ENCODE measurements at places on chromosomes 4 and X.

- DNase-seq: no peak
These were observed 106.8 kb downstream of the FAT4 start for GRCh38 chr4:125421547-125421946.

DNA sequence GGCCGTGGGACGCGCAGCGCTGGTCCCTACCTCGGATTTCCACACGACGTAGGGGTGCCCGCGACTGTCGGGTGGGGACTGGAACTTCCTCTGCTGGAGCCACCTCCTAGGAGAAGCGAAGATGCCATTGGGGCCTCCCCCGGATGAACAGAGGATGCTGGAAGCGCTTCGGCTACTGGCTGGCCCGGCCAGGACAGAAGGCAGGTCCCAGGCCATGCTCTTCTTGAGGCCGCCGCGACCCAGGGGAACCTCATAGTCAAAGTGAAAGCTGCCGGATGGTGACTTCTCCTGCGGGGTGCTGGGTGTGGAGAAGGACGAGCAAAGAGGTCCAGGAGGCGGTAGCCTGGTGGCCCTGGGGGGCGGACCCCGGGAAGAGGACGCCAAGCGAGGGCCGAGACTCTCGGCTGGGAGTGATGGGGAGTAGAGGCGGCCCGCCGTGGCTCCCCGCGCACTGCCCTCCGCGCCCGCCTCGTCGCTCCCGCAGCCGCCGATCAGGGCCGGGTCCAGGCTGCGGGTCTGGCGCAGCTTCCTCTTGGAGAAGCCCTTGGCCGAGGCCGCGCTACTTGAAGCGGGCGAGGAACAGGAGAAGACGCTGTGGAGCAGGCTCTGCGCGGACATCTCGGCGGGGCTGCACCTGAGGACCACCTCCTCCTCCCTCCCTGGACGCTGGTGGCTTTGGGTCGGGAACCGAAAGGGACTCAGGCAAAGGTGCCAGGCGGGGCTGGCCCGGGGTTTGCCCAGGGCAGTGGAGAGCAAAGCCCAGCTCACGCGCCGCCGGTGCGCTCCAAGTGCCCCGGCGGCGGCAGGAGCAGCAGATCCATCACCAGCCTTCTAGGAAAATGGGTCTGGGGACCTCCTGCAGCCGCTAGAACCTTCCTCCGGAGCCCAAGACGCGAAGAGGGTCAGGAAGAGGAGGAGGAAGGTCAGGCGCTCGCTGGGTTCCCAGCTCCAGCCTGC, 1.2 kb downstream of the ARHGAP6 start:
- DNase-seq: no peak

DNA sequence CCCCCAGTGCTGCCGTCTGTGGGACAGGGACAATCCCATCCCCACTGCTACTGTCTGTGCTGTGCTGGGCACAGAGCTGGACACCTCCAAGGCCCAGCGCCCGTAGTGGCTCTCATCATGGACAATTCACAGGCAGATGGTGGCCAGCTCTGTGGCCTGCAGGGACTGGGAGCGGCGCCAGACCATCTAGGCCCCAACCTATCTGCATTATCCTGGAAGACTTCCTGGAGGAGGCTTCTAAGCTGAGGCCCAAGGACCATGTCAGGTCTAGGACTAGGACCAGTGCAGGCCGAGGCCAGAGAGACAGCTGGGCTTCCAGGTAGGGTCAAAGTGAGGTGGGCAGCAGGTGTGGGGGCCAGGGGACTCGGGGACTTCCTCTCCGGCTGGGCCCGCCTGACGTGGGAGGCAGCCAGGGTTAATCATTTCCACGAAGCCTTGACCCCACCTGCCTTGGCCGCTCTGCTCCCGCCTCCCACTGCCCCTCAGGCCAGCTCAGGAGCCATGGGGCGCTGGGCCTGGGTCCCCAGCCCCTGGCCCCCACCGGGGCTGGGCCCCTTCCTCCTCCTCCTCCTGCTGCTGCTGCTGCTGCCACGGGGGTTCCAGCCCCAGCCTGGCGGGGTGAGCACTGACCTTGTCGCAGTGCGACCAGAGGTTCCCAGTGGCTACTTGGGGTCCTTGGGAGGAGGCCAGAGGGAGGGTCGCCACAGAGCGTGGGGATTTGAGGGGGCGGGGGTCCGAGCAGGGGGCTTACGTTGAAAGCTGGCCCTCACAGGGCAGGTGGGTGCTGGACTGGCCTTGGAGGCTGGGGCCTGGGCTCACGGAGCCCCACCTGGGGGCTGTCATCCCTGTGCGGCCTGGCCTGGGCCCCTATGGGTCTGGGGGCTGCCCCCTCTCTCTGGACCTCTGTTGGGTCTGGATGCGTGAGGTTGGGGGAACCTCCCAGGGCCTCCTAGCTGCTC, at the start of gene HGFAC:
Gene HGFAC (plus strand): TSS at position 468 of the 959 bp plus-strand sequence. CDS start 34 bp downstream, at position 502.
- DNase-seq: no peak

GRCh38 chr4:171266671-171267070, 546.5 kb upstream of the GALNTL6 start:
- DNase-seq: no peak

GRCh38 chr4:119498527-119498926, 130.1 kb downstream of the PDE5A start:
- peak; percentile 5 for DNase-seq

DNA sequence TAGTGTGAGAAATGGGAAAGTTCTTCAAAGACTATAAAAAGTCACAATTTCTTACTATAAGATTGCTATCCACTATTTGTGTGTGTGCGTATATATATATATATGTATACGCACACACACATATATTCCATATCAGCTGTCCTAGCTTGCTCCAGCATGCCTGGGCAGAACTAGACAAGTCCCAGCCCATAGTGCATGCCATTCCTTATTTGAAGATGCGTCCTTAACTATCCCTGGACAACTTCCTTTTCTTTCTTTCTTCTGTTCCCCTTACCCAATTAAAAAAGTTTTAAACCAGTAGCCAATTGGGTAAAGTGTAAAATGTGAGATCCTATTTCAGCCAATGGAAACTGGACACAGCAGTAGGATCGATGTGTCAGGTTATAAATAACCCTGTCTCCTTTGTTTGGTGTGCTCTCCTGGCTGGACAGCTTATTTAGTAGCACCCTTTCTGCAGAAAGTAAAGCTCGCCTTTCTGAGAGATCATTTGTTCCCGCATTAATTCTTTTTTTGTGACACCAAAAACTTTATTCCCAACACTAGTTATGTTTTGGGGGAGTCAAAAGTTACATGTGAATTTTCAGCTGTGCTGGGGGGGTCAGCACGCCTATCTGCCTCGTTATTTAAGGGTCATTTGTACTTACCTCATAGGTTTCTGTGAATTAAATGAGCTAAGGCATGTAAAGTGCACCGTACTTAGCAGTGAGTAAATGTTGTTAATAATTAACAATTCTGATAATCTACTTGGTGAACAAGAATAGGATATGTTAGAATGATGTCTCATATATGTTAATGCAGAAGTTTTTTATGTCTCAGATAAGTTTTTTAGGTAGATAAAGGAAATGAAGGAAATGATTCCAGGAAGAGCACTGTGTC, 40.9 kb downstream of the KDM6A start:
- DNase-seq: peak; percentile 57

GRCh38 chrX:153565996-153566580, 32.9 kb downstream of the CCNQ start:
- DNase-seq: no peak

DNA sequence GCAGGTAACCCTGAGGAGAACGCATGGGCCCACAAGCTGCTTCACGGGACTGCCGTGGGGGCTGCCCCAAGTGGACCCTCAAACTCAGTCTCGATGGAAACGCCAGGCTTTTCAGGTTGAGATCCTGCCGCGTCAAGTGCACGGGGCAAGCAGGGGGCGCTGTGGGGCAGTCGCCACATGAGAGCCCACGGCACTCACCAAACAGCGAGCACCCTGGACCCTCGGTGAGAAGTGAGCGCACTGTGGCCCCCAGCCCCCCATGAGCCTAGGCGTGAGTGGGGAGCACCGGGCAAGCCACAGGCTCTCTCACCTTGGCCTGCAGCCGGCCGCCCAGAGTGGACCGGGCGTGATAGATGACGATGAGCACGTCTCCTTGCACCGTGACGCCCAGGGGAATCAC, 50.9 kb upstream of the CPLX1 start:
- no peak for DNase-seq

- DNase-seq: no peak
These were observed 91.8 kb upstream of the ATXN3L start for GRCh38 chrX:13411496-13412207.

GRCh38 chr4:168421671-168422070, 58.6 kb downstream of the DDX60L start:
- DNase-seq: peak; percentile 76

DNA sequence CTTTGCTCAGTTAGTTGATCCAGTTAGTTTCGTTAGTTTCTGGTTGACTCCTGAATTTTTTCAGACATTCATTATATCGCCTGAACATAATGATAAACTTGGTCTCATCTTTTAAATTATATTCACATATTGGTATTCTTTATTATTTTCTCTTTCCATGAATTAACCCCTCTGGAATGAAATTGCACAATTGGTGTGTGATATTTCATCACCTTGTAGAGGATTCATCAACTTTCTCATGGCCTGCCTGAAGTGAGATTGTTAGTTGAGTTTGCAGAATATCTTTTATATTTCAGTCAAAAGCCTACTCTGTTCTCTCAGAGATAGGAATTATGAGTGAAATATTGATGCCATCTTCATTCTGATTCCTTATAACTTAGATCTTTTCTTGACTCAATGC, 1160.6 kb upstream of the AGA start:
- DNase-seq: no peak

- no peak for DNase-seq
These were observed 488.6 kb downstream of the KCTD8 start for GRCh38 chr4:43959976-43960375.

GRCh38 chr4:37383579-37384229, 139.2 kb downstream of the NWD2 start:
- DNase-seq: peak; percentile 45

- no peak for DNase-seq
These were observed 456.4 kb upstream of the TEX13C start for GRCh38 chrX:124863303-124863702.

DNA sequence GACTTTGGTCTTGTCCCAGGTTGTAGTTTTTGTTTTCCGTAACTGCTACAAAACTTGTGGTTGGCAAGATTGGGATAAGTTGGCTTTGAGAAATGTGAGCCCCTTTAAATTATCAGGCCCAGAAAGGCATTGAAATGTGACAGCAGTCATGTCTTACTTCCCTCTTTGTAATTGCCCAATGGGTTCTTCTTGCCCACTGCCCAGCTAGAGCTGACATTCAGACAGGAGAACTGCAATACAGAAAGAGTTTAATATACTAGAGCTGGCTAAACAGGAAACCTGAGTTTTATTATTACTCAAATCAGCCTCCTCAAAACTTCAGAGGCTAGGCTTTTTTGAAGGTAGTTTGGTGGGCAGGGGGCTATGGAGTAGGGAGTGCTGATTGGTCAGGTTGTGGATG, 288.3 kb downstream of the ZNF674 start:
- DNase-seq: no peak

DNA sequence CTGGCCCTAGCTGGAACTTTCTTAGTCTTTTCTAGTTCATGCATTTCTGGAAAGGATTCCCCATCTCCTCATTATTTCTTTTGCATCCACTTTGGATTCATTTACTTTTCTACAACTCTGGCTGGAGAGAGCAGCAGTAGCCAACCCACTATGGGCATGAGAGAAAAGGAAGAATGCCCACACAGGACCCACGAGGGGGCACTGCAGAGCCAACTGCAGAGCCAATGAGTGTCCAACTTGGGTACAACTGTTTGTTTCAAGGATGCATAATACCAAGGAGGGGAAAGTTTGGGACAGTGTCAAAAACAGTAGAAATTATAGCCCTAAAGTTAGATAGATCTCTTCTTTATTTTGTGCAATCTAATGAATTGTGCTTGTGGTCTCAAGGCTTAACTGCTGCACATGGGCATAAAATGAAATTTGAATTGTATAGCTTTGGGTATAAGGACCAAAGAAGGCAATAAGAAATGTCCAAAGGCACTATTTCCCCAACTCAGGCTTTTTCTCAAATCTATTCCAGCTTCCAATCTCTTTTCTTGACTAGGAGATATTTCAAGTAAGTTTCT, 230.6 kb downstream of the NSUN7 start:
- DNase-seq: peak; percentile 16

- no peak for DNase-seq
These were observed 231.9 kb upstream of the CTSO start for GRCh38 chr4:156185514-156186055.

DNA sequence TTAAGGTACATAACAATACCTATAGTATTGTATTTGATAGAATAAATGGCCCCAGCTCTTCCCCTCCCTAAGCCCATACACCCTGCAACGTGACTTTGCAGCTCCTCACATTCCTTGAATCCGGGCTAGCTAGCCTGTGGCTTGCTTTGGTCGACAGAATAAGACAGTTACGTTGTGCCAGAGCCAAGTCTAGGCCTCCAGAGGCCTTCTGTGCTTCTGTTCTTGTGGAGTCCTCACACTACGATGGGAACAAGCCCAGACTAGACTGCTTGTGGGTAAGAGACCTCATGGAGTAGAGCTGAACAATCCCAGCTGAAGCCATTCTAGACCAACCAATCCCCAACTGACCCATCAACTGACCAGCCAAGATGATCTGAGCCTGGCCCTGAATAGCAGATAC, 102.4 kb upstream of the PLAC1 start:
- no peak for DNase-seq

DNA sequence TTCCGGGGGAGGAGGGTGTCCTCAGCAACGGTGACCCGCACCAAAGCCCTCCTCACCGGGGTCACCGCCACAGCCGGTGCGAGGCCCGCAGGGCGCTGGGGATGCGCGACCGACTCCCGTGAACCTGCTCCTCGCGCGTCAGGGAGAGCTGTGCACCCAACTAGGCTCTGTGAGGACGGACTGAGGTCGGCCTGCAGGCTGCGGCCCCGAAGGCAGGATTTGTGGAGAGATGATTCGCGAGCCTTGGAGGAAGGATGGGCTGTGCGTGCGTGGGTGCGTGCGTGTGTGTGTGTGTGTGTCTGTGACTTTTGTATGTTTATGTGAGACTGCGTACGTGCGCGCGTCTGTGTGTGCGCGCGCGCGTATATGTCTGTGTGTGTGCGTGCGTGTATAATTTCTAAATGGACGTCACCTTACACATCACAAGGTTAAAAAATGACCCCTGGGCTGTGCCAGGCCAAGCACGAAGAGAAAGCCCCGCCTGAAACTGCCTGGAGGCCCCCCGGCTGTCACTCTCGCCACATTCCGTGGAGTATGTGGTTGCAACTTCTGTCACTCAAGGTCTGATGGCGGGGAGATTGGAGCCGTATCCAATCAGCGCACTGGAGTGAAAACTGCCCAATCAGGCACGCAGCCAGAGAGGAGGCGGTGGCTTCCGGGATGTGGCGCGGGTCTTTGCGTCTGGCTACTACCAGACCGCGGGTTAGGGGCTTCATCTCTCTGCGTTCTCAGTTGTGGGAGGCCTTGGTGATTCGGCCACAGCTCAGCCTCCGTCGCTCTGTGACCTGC, at the start of gene ZNF141:
Gene ZNF141 (plus strand): TSS at position 672 of the 789 bp plus-strand sequence. CDS start 170 bp downstream, outside the sequence.
- DNase-seq: peak; percentile 93

DNA sequence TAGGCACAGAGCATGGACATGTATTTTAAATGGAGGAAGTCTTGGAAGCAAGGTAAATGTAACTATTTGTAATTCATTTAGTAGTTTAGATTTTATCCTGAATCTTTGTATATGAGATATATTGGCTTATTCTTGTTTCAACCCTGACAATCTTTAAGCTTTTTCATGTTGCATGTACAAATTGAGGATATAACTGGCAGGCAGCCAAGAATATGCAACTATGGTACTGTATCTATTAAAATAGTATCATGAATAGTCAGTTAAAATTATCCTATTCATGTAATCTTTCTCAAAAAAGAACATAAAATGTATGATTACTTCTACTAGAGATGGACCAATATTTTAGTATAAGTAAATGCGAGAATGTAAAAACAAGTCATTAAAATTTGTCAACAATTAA, 1141.5 kb downstream of the PCDH18 start:
- no peak for DNase-seq

All from renal cortical epithelial cell (primary cell).